NCI-H345 (cell line): ENCODE measurements at places on chromosomes 13 and 19.

DNA sequence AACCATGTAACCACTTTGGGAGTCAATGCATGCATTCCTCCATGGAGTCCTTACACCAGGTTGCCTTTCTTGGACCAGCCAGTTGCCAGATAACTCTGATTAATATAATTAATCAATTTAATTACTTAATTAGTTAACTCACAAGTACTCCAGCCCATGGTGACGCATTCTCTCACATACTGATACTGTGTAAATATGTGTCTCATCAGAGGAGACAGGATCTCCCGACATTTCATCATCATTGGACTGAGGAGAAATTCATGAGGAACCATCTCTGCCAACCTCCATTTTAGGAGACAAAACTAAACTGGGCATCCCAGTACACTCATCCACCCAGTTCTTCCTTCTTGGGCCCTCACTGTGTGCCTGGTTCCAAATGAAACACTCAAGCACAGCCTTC, 6.5 kb upstream of the CASP14 start:
- no peak for DNase-seq

DNA sequence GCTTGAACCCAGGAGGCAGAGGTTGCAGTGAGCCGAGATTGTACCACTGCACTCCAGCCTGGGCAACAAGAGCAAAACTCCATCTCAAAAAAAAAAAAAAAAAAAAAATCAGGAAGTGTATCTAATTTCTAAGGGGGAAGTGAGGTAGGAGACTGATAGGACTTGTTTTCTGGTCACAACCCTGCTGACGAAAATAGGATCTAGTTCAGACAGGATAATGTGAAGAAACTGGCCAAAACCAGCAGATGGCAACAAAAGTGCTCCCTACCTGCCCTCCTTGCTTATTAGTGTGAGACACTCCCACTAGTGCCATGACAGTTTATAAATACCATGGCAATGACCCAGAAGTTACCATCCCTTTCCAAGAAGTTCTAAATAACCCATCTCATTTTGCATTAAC, 36.0 kb upstream of the KPNA3 start:
- DNase-seq: no peak

DNA sequence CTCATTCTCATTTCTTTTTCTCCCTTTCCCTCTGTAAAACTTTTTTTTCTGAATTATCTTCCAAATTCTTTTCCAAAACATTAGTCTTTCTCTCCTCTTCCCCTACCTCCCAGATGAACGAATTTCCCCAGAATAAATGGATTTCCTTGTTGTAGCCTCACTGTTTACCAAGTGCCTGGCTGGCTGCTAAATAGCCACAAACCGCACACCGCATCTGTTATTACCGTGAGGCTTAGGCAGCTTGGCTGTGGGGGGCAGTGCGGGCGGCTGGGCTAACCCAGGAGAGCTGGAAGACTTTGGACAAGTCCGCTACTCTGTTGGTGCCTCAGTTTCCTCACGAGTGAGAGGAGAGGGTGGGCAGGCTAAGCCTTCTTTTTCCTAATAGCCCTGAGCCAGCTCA, 10.7 kb downstream of the IL17D start:
- no peak for DNase-seq

DNA sequence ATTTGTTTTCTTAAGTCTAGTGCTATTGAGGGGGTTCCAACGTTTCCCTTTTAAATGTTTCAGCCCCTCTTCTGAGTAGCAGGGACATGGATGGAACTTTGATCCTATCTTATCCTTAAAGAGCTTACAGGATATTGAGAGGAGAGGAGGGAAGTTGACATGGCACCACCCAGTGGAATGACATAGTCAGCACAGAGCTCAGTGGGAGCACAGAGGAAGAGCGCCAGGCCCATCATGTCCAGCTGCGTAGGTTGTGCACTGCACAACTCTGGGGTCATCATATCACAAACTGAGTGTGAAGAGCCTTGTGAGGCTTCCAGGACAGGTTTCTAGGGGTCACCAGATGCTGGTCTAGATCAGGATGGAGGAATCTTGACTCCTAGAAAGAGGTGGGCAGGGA, 4.6 kb upstream of the CDC42EP5 start:
- DNase-seq: no peak

DNA sequence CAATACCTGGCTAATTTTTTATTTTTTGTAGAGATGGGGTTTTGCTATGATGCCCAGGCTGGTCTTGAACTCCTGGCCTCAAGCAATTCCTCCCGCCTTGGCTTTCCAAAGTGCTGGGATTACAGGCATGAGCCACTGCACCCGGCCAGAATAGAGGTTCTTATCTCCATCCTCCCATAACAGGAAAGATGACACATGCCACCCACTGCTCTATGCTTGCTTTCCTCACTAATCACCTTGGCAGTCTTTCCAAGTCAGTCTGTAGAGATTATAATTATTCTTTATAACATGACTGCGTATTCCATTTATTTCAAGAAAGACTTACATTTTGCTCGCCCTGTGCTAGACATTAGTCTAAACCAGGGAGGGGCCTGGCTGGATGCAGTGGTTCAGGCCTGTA, 6.7 kb downstream of the VAV1 start:
- DNase-seq: no peak

GRCh38 chr13:104491916-104492315, 1425.7 kb upstream of the SLC10A2 start:
- DNase-seq: no peak

- peak; percentile 64 for DNase-seq
Observed at GRCh38 chr13:95530178-95530577, 22.3 kb upstream of the CLDN10 start.
